ENCODE measurements at places on chromosomes 6 and 20. TPM values are rescaled to one million over a fixed set of nuclear protein-coding genes. Genes with fewer than 3 reads are reported as not detected.

- no peak for ATAC-seq
Observed at GRCh38 chr6:44854712-44855443, 467.4 kb downstream of the CDC5L start.

The GPX5 gene
- total RNA-seq: not detected

DNA sequence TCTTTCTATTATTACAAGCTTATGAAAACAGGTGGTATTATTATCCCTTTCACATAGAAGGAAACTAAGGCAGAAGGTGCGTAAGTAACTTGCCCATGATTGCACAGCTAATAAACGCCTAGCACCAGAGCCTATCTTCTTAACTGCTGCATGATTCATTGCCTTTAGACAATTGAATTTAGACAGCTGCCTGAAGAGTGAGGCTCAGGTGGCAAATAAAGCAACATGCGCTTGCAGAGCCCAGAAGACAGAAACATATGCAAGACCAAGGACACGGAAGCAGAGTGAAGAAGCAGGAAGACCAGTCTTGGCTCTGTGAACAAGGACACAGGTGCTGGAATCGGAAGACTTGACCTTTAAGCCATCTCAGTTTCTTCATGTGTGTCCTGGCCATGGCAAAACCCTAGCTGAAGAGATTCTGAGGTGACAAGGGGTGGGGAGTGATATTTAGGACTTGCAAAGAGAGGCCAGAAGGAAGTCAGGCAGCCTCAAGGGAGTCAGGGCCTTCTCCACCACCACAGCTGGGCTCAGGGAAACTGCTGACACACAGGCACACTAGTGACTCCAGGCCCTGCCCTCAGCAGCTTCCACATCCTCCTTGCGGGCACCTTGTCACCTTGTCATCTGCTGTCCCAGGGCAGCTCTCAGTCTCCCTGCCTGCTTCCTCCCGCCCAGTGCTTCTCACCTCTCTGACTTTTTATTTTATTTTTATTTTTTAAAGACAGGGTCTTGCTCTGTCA is 91.7 kb upstream of the SLC22A16 start:
- ATAC-seq: peak; percentile 36

GRCh38 chr20:10508060-10508459 is 73.0 kb downstream of the SLX4IP start:
- peak; percentile 81 for ATAC-seq

The MYBL2 gene
- 17.1 TPM for total RNA-seq

The TMC2 gene
- total RNA-seq: not detected

- no peak for ATAC-seq
Observed at GRCh38 chr6:31586008-31586407, at the start of gene LST1. TSS of gene LST1 (plus strand) at chr6:31586277. CDS start at chr6:31587300, 1,023 bp downstream.

DNA sequence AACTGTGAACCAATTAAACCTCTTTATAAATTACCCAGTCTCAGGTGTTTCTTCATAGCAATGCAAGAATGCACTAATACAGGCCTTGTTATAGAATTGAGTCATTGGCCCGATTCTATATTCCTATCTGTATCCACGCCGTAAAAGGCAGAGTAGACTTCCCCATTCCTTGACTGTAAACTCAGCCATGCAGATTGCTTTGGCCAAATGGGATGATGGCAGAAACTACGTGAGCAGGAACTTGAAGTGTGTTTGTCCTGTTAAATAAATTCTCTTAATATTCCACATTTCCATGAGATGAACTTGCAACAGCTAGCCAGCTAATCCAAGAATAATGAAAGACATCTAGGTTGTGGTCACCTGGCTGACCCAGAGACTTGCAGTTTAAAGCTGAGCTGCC is 3.9 kb upstream of the SAYSD1 start:
- ATAC-seq: no peak

DNA sequence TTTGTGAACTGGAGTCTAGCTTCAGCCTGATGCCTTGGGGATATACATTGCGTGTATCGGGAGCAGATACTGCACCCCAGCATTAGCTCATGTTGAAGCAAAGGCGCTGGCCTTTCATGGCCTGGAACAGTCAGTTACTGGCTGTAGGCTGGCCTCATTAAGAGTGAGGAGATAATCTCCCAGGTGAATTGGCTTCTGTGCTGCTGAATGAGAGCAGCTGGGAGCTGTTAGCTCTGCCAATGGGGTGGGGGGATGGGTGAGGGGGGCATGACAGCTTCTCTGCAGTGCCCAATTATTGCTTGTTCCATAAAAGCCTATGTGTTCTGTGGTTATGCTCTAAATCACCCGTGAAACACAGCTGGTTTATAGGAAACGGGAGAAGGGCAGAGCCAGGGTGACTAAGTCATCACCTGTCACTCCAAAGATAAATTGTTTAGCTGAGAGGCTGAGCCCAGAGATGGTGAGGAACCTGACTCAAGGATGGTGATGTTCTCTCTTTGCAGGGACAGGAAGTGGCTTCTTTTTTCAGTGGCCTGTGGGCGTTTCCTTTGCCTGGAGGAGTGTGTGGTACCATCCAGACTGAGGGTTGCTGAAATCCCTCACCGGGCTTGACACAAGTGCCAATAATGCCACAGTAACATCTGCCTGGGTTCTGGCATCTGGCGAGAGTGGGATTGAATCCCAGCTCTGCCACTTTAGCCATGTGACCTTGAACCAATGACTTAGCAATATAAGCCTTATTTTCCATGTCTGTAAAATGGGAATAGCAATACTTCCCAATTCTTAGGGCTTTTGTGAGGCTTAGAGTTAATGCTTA is 170.8 kb downstream of the BCAS1 start:
- ATAC-seq: peak; percentile 90

DNA sequence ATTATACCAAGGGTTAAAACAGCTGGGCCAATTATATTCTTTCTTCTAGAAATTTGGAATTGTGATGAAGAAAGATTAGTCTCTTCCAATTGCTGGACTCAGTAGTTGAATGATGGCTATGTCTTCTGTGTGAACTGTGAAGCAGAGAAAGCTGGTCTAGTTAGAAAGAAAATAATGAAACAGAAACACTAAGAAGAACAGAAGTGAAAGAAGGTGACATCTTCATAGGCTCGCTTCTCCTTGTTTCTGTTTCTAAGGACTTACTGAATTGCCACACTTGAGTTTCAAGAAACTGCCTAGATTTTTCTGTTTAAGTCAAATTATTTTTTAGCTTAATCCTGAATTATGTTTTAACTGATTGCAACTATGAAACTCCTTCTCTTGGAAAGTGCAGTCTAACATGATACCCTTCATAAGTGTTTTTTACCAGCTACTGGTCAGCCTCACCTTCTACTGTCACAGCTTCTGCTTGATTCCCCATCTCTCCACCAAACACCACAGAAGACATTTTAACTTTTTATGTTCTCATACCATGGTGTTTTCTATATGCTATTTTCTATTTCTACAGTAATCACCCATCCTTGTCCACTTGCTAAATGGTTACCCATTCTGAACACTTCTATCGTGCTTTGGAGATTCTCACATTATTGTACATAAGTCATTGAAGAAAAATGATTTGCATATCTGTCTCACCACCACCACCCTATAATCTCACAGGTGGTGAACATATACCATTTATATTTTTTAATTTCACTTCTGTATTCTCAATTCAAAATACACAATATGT is 268.8 kb downstream of the GRIK2 start:
- ATAC-seq: no peak

DNA sequence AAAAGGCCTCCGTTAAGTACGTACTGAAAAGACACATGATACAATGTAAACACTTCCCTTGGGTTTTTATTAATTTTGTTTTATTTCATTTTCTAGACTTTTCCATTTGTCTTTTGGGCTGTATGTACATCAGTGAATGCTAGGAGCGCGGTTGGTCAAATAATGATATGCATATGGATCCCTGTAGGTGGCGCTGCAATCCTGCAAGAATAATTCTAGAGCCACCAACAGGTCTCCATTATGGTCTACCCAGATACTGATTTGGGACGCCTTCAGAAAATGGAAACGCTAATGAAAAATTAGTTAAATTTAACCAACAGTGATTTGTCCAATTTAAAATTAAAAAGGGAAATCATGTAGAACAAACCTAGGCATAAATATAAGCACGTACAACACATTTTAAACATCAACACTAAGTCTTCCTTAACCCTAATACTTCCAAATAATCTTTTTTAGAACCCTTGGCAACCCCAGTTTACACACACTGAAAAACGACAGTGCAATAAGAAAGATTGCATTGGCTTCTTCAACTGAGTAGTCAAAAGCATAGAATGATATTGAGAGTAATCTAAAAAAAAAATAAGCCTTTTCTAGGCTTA is 433.5 kb downstream of the RFPL4B start:
- peak; percentile 87 for ATAC-seq

- no peak for ATAC-seq
Observed at GRCh38 chr6:135540207-135540840, 42.8 kb upstream of the AHI1 start.
